ENCODE measurements at places on chromosomes 1 and 21. TPM values are rescaled to one million over a fixed set of nuclear protein-coding genes. Genes with fewer than 3 reads are reported as not detected.

The DMRTA2 gene
- not detected for total RNA-seq

The TESK2 gene
- total RNA-seq = 4.7 TPM

The RPTN gene
- total RNA-seq = not detected

The RNPC3 gene
- total RNA-seq = 23.9 TPM

The PRDM16 gene
- 2.0 TPM for total RNA-seq

The DPH2 gene
- total RNA-seq = 16.4 TPM

The SERINC2 gene
- total RNA-seq = 1.7 TPM

The PBXIP1 gene
- total RNA-seq = 84.8 TPM

The RAB13 gene
- total RNA-seq = 74.0 TPM

The IFNGR2 gene
- 37.5 TPM for total RNA-seq

The WNT2B gene
- total RNA-seq = 7.1 TPM

The ADGRL2 gene
- total RNA-seq = 78.2 TPM

The OR10Z1 gene
- not detected for total RNA-seq

The RGS4 gene
- 1.9 TPM for total RNA-seq

The LYPD8 gene
- total RNA-seq = not detected

The SHCBP1L gene
- not detected for total RNA-seq

The C1orf141 gene
- not detected for total RNA-seq

The HOOK1 gene
- 9.6 TPM for total RNA-seq

The MAP7D1 gene
- 285 TPM for total RNA-seq

The KRTCAP2 gene
- total RNA-seq = 123 TPM

The CLEC20A gene
- 0.51 TPM for total RNA-seq

The SOX13 gene
- 11.4 TPM for total RNA-seq

The DTL gene
- 0.85 TPM for total RNA-seq

The DDI2 gene
- total RNA-seq = 24.0 TPM

The ANGPTL3 gene
- total RNA-seq = not detected

The RAVER2 gene
- 17.6 TPM for total RNA-seq

The UQCRHL gene
- total RNA-seq = 3.4 TPM

The LCE1A gene
- total RNA-seq = not detected

The CASZ1 gene
- total RNA-seq = 51.0 TPM

The CD247 gene
- 0.58 TPM for total RNA-seq

The PLEKHM2 gene
- total RNA-seq = 72.1 TPM

The SLC2A5 gene
- 2.6 TPM for total RNA-seq

The MCOLN2 gene
- 0.74 TPM for total RNA-seq

The OPRD1 gene
- not detected for total RNA-seq

The MARK1 gene
- 18.6 TPM for total RNA-seq

The ETNK2 gene
- total RNA-seq = 5.5 TPM

The FCGR1A gene
- 2.6 TPM for total RNA-seq

The IL19 gene
- total RNA-seq = not detected

The SAMD11 gene
- 12.0 TPM for total RNA-seq

The C4BPA gene
- total RNA-seq = not detected

The AMY2B gene
- 39.5 TPM for total RNA-seq

The DNM3 gene
- total RNA-seq = 1.6 TPM

The VSIG8 gene
- 0.19 TPM for total RNA-seq

The LCE2A gene
- total RNA-seq = not detected

The DNTTIP2 gene
- total RNA-seq = 38.2 TPM

The C1orf53 gene
- total RNA-seq = 4.0 TPM

The CDC73 gene
- 55.5 TPM for total RNA-seq

The DMRTB1 gene
- not detected for total RNA-seq

The CREB3L4 gene
- total RNA-seq = 4.3 TPM

The OR2T35 gene
- total RNA-seq = not detected

The RGS13 gene
- 0.14 TPM for total RNA-seq

The ABL2 gene
- total RNA-seq = 18.4 TPM

The TMEM61 gene
- not detected for total RNA-seq

The PCAT6 gene
- 0.79 TPM for total RNA-seq

Measured in right cardiac atrium (tissue), 5 donors.